Amygdala (tissue), 56 donors: ENCODE measurements at places on chromosomes 13 and 19.
A peak's percentile ranks its signal among the peaks of the same experiment; 100 is the strongest.

- no peak for DNase-seq
Measured at GRCh38 chr13:93847162-93847561, 620.6 kb downstream of the GPC6 start.

GRCh38 chr13:110826861-110827672 lies 87.8 kb downstream of the ANKRD10 start:
- DNase-seq = peak; percentile 67

GRCh38 chr13:103945836-103946235 lies 879.6 kb upstream of the SLC10A2 start:
- no peak for DNase-seq

DNA sequence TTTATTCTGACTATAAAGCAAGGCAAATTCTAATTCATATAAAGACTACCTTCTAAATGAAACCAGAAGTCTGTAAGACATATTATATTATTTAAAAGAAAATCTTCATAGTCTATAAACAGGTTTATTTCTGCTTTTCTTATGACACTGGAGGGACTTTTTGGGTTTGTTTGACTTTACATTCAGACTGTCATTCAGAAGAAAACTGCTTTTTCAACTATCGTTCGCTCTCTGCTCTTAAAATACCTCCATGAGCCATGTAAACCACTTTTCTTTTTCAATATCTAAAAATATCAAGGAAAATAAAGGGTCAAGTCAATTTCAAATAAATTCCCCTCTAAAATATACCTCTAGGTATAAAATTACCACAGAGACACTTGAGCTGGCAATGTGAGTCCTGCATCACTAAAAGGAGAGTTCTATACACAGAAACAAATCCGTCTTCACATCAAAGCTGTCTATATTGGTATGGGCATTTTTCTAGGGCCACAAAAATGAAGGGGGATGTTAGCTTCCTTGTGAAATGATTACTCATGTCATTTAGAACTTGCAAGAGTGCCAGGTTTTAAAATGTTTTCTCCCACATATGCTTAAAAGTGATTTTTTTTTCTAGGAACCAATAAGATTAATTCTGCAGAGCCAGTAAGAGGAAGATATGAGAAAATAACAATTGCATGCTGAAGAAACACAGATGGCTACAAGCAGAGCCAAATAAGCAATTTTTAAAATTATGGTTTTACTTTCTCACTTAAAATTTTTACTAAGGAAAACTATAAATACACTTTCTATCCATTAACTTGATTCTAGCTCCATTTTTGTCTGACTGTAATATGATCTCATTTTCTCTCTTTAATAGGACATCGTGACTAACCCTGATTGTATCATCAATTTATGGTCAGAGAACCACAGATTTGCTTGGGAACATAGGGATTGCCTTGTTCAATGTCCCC lies 181.8 kb downstream of the TBC1D4 start:
- no peak for DNase-seq

- DNase-seq = no peak
Measured at GRCh38 chr19:5707576-5708575, 12.1 kb downstream of the LONP1 start.

- DNase-seq = peak; percentile 44
Measured at GRCh38 chr19:55160128-55160985, 2.8 kb upstream of the TNNI3 start.

- no peak for DNase-seq
Measured at GRCh38 chr19:53002479-53002878, 11.2 kb upstream of the ERVV-1 start.

DNA sequence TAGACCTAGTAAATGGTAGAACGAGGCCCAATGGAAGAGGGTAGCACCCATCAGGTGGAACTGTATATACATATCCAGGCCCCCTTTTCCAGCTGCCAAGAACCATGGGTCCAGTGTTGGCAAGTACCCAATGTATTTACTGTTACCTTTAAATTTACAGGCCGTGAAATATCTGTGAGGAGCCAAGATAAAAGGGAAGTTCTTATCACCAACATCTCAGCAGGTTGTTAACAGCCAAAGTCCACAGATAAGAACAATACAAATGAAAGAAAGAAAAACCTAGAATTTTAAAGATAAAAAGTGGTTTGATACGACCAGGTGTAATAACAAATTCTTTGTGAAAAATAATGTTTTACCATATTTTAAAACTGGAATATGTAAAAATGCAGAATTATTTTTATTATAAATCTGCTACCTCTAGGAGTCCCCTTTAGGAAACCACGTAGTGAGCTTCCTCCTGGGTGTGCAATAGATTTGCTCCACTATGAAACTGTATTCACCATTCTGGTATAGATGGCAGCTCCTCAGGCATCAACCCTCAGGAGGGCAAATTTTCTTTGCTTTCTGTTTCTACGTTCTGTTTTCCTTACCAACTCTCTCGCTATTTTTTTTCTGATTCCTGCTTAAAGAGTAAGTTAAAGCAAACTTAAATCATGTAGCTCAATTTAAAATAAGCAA lies 292.2 kb upstream of the SLC10A2 start:
- no peak for DNase-seq

DNA sequence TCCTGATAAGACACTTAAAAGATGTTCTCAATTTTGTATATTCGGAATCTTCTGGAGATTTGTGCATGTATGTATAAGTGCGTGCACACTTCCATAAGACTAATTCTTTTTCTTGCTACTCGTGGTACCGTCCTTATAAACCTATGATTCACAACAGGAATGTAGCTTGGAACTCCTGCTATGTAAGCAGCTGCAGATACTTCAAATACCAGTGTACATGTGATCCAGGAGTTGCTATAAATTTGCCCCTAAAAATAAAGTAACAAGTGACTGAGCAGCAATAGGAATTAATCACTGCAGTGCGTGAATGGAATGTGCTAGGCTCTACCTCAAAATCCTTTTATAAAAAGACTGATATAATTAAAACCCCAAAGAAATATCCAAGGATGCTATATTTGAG lies 214.9 kb downstream of the KLF5 start:
- no peak for DNase-seq

DNA sequence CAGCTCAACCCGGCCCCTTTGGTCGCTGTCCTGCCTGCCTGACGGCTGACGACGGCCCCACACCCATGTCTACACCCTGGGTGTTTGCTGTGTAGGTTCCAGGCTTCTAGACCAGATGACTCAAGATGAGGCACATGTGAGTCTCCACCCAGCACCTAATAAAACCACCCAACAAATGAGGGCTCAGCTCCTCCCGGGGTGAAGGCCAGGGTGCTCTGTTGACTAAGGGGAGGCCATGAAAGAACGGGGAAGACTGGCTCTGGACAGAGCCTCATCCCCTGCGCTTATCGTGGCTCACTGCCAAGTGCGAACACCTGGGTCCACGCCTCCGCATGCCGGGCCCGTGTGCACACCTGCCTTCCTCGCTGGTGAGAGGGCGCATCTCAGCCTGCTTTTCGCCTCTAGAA lies 39.6 kb downstream of the COL4A2 start:
- DNase-seq = no peak

GRCh38 chr13:41352935-41353840 lies 42.1 kb downstream of the NAA16 start:
- no peak for DNase-seq

DNA sequence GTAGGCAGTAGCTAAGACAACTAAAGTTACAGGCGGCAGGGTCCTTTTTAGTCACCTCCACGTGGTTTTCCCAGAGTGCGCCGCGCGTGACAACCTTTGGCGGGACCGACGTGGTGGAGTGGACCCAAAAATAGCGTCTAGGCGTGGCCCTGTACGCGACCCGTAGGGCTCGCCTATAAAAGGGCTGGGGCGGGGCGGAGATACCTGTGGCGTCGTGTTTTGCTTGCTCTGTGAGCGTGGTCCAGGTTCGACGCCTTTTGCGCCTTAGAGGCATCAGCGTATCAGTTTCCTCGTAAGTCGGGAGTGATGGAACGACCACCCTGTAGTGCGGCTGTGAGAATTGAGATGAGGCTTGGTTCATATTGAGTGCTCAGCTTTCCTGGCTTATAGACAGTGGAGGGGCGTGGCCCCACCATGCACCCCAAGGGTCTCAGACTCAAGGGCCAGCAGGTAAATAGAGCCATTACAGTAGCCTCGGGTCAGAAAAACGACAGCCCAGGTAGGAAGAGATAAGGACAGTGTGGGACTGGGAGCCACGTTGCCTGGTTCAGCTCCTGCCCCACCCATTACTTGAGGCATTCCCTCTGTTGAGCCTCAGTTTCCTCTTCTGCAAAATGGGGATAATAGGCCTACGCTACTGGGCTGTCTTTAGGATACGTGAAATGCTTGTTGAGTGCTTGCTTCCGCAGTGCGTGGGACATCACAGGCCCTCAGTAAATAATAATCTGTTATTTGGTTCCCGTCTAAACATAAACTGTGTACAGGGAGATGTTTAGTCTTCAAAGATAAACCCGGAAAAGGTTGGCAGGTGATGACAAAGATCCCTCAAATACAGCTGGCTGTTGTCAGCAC lies 693 bp upstream of the TMED1 start:
- DNase-seq = peak; percentile 83

GRCh38 chr19:2080336-2080988 lies 15.7 kb downstream of the MOB3A start:
- no peak for DNase-seq

- peak; percentile 82 for DNase-seq
Measured at GRCh38 chr13:112066624-112067004, 335 bp upstream of the SOX1 start.

- DNase-seq = no peak
Measured at GRCh38 chr13:65926750-65927171, 1303.4 kb downstream of the PCDH9 start.

- DNase-seq = no peak
Measured at GRCh38 chr19:42021185-42021584, 27.2 kb upstream of the ATP1A3 start.

DNA sequence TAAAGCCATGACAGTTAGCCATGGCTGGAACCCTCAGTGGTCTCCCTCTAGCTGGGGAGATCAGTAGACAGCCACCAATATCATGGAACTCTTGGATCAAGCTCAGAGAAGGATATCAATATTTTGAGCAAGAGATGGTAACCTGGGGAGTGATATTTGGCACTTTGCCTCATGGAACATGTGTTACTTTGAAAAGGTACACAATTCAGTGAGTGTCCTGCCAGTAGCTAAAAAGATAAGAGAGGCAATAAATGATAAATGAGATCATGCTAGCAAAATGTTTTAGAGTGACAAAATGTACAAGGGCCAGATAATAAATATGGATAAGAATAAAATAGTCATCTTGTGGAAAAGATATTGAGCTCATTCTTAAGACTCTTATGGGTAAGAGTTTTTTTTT lies 1618.7 kb downstream of the OLFM4 start:
- DNase-seq = no peak
